ENCODE measurements at places on chromosomes 13 and 19. TPM values are rescaled to one million over a fixed set of nuclear protein-coding genes. Genes with fewer than 3 reads are reported as not detected.

ARL11 gene
- total RNA-seq: not detected

- no peak for DNase-seq
- no peaks in the 10 kb centered on the region for H3K36me3 ChIP-seq
- no peaks in the 10 kb centered on the region for H3K27me3 ChIP-seq
- H3K27ac ChIP-seq: no peak overlapping the region
- H3K4me3 ChIP-seq: no peak overlapping the region
Observed at GRCh38 chr19:50549059-50549926, 18.9 kb downstream of the LRRC4B start.

DNA sequence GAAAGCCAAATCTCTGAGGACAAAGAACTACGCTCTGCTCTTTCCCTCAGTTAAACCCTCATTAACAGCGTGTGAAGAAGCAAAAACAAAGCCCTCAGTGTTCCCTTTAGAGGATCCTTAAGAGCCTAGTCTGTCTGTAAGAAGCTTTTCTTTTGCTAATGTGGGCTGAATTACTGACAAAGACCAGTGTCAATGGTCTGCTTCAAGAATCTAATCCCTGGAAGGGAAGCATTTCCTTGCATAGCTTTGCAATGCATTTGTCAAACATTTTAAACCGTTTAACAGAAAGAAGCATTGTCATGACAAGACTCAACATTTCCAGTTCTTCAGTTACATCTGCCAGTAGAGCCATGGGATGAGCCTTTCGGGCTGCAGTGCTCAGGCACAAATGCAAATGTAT is 64.9 kb downstream of the EDNRB start:
- H3K4me1 ChIP-seq: no peaks in the 10 kb centered on the region
- H3K4me3 ChIP-seq: no peak overlapping the region
- no peaks in the 10 kb centered on the region for H3K27me3 ChIP-seq
- no peak overlapping the region for H3K27ac ChIP-seq
- DNase-seq: no peak

DNA sequence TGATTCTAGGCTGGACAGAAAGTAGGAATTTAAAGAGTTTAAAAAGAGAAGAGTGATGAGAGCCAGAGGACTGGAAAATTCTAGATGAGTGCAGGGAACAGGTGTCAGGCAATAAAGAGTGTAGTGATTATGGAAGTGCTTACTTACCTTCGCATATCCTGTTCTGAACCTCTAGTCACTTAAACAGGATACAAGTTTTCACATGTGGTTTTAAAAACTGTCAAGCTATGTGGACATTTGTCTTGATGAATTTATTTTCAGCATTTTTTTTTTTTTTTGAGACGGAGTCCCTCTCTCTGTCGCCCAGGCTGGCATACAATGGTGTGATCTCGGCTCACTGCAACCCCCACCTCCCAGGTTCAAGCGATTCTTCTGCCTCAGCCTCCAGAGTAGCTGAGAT is 34.3 kb upstream of the IL17D start:
- no peak overlapping the region for H3K27ac ChIP-seq
- no peak for DNase-seq
- no peaks in the 10 kb centered on the region for H3K36me3 ChIP-seq
- H3K4me1 ChIP-seq: no peaks in the 10 kb centered on the region

DNA sequence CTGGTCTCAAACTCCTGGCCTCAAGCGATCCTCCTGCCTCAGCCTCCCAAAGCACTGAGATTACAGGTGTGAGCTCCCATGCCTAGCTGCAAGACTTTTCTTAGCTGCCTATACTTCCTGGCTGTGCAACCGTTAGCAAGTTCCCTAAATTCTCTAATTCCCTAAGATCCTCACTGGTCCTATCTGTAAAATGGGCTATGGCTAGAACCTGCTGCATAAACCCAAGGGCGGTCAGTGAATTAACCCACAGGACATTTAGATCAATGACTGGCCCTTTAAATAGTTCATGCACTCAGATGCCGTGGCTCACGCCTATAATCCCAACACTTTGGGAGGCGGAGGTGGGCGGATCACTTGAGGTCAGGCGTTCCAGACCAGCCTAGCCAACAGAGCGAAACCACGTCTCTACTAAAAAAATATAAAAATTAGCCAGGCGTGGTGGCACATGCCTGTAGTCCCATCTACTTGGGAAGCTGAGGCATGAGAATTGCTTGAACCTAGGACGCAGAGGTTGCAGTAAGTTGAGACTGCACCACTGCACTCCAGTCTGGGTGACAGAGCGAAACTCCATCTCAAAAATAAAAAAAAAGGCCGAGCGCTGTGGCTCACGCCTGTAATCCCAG is 4.1 kb upstream of the C19orf53 start:
- peaks cover 2% of the 10 kb centered on the region for H3K36me3 ChIP-seq
- no peaks in the 10 kb centered on the region for H3K27me3 ChIP-seq
- H3K4me1 ChIP-seq: peaks cover 5% of the 10 kb centered on the region

- H3K4me1 ChIP-seq: peaks cover 11% of the 10 kb centered on the region
- peaks cover 5% of the 10 kb centered on the region for H3K27me3 ChIP-seq
- peak overlapping the region; percentile 73 for H3K4me3 ChIP-seq
- peak; percentile 44 for DNase-seq
- H3K27ac ChIP-seq: no peak overlapping the region
- peaks cover 4% of the 10 kb centered on the region for H3K36me3 ChIP-seq
Observed at GRCh38 chr19:55341171-55341588, 1.5 kb downstream of the KMT5C start.

GRCh38 chr13:95033890-95034289 is 267.4 kb downstream of the ABCC4 start:
- no peak overlapping the region for H3K27ac ChIP-seq
- H3K4me3 ChIP-seq: no peak overlapping the region
- DNase-seq: no peak
- H3K36me3 ChIP-seq: peaks cover 6% of the 10 kb centered on the region

GRCh38 chr13:94319501-94319900 is 160.0 kb downstream of the DCT start:
- H3K27me3 ChIP-seq: no peaks in the 10 kb centered on the region
- no peak overlapping the region for H3K27ac ChIP-seq
- peaks cover 7% of the 10 kb centered on the region for H3K4me1 ChIP-seq
- no peak overlapping the region for H3K4me3 ChIP-seq

ZFP14 gene
- total RNA-seq: 6.4 TPM

Measured in fibroblast of lung (primary cell).